Kidney capillary endothelial cell (primary cell): ENCODE measurements at places on chromosomes 2 and 18.

- DNase-seq = no peak
These were observed 70.8 kb downstream of the RTP5 start for GRCh38 chr2:241940329-241940728.

GRCh38 chr2:127632592-127633489 lies 13.1 kb upstream of the GPR17 start:
- no peak for DNase-seq

DNA sequence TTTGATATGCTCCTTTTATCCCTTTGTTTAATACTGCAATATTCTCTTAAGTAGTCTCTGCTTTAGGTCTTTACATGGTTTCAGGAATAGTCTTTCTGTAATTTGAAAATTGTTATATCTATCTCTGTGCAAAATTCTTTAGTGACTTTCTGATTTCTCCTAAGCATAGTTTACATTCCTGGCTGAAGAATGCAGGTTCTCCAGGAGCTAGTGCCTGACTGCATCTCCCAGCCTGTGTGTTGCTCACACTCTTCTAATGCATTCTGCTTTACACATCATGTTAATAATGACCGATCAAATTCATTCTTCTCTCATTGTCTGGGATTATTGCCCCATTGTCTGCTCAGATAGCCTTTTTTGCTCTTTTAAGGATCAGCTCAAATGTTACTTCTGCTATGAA lies 1349.2 kb downstream of the DSC3 start:
- no peak for DNase-seq

- no peak for DNase-seq
These were observed 1142.1 kb downstream of the DPP10 start for GRCh38 chr2:115584507-115584906.

DNA sequence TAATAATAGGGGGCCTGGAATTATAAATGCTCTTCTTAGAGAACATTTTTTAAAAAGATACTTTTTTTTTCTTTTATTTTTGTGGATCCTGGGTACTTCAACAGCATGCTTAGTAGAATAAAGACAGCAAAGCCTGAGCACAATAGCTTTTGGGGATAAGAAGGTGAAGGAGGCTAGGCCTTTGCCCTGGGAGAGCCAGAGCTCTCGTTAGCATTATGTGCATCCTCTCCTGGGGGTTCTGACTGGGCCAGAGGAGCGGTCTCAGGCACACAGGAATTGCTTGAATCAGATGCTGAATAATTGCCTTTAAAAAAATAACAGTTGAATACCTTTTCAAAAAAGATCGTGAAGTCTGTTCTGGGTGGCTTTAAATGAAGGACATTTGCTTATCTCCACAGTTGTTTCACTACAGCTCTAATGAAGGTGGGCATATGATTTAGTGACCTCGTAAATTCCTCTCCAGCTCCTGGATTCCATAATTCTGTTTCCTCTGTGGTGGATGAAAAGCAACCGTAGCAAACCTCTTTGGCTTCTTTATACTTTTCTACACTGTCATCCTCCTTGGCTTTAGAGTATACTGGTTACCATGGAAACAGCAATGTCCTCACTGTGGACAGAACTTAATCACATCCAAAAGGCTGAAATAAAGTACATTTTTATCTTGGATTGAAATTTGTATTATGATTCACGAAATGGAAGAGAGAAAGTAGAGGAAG lies 133.8 kb downstream of the MAIP1 start:
- DNase-seq = no peak

- DNase-seq = no peak
These were observed 78.9 kb downstream of the CD8B2 start for GRCh38 chr2:106566050-106566449.

DNA sequence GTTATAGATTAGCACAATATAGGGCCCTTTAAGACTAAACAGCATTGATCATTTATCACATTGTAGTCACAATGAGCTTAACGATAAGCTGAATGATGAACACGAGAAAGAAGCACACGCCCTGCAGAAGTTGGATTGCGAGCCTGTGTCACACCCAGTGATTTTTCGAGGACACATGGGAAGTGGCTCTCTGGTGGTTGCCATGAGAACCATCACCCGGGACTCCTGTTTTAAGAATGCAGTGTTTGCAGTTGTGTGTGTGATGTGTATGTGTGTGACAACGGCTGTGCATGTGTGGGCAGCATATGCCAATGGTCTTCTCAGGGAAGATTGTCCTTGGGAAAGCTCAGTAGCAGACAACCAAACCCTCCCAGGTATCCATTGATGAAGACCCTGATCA lies 69.2 kb downstream of the PDCL3 start:
- no peak for DNase-seq

- DNase-seq = peak; percentile 85
These were observed 69.2 kb downstream of the TRIP12 start for GRCh38 chr2:229852565-229852964.

- no peak for DNase-seq
These were observed 167.6 kb downstream of the AFF3 start for GRCh38 chr2:99974682-99975375.

GRCh38 chr2:79099140-79099686 lies 11.4 kb upstream of the REG1B start:
- DNase-seq = no peak

GRCh38 chr2:36427790-36428243 lies 72.2 kb downstream of the CRIM1 start:
- DNase-seq = no peak

DNA sequence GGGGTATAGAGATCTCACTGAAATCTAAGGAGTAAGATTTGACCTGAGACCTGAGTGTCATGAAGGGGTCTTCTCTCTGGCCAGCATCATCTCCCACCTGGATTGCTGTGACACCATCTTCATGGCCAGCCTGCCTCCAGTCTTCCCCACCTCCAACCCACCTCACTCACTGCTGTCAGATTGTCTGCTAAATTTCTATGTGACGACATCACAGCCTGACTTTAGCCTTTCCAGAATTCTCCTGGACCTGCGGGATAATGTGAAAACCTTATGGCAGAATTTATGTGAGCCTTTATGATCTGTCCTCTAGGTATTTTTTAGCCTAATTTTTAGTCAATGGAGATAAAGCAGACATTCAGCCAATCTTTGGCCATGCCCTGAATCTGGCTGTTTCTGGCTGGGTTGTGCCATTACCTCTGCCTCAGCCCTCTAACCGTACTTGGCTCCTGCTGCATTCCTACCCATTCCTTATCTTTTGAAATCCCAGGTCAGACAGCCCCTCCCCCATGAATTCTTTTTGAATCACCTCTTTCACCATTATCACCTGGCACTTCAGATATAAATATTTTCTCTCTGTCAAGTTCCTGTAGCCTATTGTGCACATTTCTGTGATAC lies 66.4 kb upstream of the MMADHC start:
- DNase-seq = no peak

DNA sequence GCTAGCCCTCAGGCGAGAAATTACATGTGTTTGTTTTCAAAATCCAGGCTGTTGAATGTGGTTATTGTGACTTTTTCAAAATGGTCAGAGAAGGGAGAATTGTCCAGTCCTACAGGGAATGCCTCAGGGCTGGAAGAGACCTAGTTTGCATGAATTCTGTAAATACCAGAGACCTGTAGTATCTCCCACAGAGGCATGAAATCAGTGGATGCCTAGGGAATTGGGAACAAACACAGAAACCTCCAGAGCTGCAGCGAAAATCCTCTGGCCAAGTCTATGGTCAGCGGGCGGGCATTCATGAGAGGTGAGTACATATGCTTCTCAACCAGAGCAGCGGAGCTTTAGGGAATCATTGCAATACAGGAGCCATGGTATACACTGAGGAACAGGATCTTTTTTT lies 1596.5 kb upstream of the NXPH2 start:
- DNase-seq = no peak

- no peak for DNase-seq
These were observed 2108.8 kb upstream of the PIK3C3 start for GRCh38 chr18:39846265-39846664.

DNA sequence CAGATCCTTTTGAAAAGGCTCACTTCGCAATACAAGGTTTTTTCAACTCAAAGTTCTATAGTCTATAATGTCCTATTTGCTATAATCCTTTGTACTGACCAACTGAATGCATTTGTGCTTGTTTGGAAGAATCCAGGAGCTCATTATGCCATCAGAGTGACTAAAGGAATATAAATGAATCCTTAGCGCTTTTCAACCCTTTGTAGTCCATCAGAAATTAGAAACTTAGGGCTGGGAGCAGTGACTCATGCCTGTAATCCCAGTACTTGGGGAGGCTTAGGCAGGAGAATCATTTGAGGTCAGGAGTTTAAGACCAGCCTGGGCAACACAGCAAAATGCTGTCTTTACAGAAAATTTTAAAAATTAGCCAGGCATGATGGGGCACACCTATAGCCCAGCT lies 330.2 kb upstream of the CHAC2 start:
- DNase-seq = no peak

- no peak for DNase-seq
These were observed 67.5 kb upstream of the FN1 start for GRCh38 chr2:215503381-215503780.

GRCh38 chr2:58853420-58853819 lies 612.3 kb upstream of the FANCL start:
- DNase-seq = no peak

DNA sequence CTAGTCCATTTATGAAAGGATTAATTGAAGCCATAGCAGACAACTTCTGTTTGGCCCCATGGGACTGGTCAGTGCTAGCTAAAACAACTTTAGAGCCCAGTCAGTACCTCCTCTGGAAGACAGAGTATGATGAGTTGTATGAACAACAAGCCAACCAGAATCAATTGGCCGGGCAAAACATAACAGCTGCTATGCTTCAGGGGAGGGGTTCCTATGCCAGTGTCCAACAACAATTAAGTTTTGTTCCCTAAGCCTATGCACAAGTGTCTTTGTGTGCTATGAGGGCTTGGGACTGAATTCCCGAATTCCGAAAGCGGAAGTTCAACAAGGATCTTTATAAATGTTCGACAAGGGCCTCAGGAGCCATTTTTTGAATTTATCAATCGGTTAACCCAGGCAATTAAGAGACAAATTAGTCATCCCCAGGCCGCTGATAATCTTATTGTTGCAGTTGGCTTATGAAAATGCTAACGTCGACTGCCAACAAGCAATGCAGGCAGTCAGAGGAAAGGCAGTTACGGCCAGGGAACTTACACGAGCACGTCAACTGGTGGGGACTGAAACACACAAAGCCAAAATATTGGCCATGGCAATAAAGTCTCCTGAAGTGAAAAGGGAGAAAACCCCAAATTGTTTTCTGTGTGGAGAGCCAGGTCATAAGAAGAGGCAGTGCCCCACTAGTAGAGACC lies 57.9 kb downstream of the ZNF638 start:
- DNase-seq = no peak

DNA sequence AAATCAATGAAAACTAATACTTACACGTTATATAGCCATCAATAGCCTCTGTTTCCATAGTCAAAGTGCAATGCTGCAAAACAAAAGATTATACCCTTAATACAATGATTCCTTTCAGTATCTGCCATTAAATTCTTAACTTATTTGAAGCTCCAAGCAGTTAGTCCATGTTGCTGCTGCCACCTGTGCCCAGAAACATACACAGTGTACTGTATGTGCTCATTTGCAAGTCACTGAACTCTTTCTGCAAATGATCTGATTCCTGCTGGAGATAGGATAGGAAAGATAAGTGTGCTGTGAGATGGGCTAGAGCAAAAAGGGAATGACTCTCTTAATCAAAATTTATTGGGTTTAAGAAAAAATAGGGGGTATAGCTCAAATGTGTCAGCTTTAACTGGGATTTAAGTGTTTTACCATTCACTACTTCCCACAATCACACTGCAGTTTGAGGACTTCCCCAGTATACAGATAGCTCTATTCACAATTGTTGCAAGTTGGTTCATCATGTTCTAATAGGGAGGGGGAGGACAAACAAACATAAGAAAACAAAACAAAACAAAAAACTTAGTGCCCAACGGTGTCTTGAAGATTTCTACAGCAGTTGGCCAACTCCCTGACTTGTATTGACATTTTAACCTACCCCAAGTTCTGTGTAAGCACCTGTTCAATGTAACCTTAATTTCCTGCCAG lies 2.7 kb downstream of the IKZF2 start:
- no peak for DNase-seq

- DNase-seq = no peak
These were observed 114.2 kb upstream of the ID2 start for GRCh38 chr2:8567469-8568260.

GRCh38 chr18:22452226-22452668 lies 34.5 kb upstream of the CTAGE1 start:
- no peak for DNase-seq

DNA sequence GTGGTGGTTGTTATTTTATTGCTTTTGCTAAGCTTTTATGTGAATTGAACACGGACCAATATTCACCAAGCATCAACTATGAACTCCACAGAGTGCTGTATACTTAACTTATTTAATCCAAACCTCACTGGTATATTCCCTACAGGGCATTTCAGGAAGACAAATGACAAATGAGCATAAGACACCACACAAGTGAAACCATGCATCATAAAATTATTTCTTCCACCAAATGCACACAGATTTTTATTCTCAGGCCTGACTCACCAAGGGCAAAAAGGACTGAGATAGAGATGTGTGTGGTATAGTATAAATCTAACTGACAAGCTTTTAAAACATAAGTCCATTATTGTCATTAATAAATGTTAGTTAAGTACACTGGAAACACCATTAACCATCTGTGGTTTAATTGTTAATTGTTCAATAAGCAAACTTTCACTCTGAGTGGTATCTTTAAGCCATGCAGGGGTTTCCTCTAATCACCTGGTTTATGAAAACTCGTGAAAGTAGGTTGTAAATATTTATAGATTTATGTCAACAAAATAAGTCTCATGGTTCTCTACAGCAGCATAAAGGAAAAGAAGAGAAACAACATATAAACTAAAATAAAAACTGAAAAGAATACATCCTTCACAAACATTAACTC lies 77.6 kb upstream of the CRIM1 start:
- DNase-seq = no peak

GRCh38 chr2:31319406-31320175 lies 85.6 kb downstream of the EHD3 start:
- DNase-seq = no peak

DNA sequence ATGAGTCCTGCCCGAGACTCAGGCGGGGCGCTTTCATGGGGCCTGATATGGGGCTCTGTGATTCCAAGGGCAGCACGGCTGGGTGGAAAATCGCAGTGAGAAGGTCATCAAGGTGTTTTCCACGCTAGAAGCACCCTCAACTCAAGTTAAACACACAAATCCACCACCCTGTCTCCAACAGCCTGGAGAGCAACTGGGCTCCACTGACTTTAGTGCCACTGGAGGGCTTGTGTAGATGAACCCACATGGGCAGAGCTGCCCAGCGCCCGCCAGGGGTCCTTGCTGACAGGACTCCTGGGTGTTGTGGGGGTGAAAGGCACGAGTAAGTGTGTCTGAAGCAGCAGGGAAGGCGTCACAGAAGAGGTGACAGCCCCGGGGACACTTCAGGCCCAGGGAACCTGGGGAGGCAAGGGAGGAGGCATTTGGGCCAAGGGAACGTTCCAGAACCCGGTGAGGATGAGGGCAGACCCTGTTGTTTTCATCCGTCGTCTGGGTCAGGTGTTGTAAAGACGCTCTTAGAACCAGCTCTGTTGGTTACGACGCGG lies 51.8 kb upstream of the CTDP1 start:
- no peak for DNase-seq

- no peak for DNase-seq
These were observed 4.5 kb downstream of the CYS1 start for GRCh38 chr2:10075571-10076209.

- DNase-seq = no peak
These were observed 99.3 kb downstream of the COL6A3 start for GRCh38 chr2:237314681-237315080.

GRCh38 chr2:222833410-222833809 lies 27.4 kb upstream of the ACSL3 start:
- no peak for DNase-seq
